Left ventricle myocardium inferior (tissue), 1 donor: ENCODE measurements at places on chromosomes 4 and X. TPM values are rescaled to one million over a fixed set of nuclear protein-coding genes. Genes with fewer than 3 reads are reported as not detected.

GRCh38 chr4:101696276-101697010 is 94.1 kb upstream of the BANK1 start:
- H3K4me1 ChIP-seq: no peaks in the 10 kb centered on the region
- no peak overlapping the region for H3K4me3 ChIP-seq
- no peaks in the 10 kb centered on the region for H3K27me3 ChIP-seq
- H3K36me3 ChIP-seq: no peaks in the 10 kb centered on the region
- DNase-seq: no peak
- H3K27ac ChIP-seq: no peak overlapping the region

- no peak for DNase-seq
- no peaks in the 10 kb centered on the region for H3K27me3 ChIP-seq
- no peaks in the 10 kb centered on the region for H3K36me3 ChIP-seq
- no peak overlapping the region for H3K4me3 ChIP-seq
- no peak overlapping the region for H3K27ac ChIP-seq
Observed at GRCh38 chrX:63503541-63503940, 152.4 kb upstream of the SPIN4 start.

GRCh38 chrX:9582956-9583355 is 118.1 kb downstream of the TBL1X start:
- H3K27ac ChIP-seq: no peak overlapping the region
- no peak for DNase-seq
- no peak overlapping the region for H3K4me3 ChIP-seq
- peaks cover 14% of the 10 kb centered on the region for H3K4me1 ChIP-seq

DNA sequence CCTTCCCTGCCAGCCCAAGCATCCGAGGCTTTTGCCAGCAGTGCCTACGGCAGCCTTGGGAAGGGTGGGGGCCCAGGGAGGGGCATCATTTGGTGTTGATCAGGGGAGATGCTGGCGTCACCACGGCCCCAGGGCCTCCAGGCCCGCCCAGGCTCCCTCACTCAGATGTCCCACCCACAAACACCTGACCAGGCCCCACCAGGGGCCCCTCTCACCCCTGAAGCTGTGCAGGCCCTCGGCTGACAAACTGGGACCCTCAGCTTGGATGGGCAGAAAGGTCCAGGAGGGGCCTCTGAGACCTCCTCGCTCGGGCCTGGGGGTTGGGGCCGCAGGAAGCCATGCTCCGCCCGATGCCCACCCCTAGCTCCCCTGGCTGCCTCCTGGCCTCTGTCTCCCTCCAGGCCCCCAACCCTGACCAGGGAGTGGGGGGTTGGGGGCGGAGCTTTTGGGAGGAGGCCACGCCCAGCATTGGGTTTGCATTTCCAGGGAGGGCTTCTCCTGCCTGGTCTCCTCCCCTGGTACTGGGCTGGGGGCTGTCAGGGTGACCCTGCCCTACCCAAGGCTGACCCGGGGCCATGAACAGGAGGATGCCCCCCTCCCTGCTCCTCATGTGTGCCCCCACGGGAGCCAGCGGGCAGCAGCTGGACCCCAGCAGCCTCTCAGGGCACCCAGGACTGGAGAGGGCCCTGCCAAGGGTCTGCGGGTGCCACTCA is 33.4 kb upstream of the SPON2 start:
- H3K4me3 ChIP-seq: no peak overlapping the region
- no peaks in the 10 kb centered on the region for H3K27me3 ChIP-seq

HMX1 gene
- total RNA-seq: not detected

GRCh38 chrX:4028151-4028550 is 314.7 kb upstream of the PRKX start:
- H3K4me3 ChIP-seq: no peak overlapping the region
- no peaks in the 10 kb centered on the region for H3K4me1 ChIP-seq
- no peak for DNase-seq
- H3K27ac ChIP-seq: no peak overlapping the region
- H3K27me3 ChIP-seq: no peaks in the 10 kb centered on the region
